Purkinje cell (primary cell): ENCODE measurements at places on chromosomes 2 and 18. TPM values are rescaled to one million over a fixed set of nuclear protein-coding genes. Genes with fewer than 3 reads are reported as not detected.

Gene DDX18
- polyA plus RNA-seq = 54.0 and 63.1 TPM in 2 replicates

Gene TIA1
- polyA plus RNA-seq = 22.5 and 25.0 TPM in 2 replicates

Gene PPP3R1
- polyA plus RNA-seq = 22.1 and 24.1 TPM in 2 replicates

Gene LDLRAD4
- 8.9 and 9.1 TPM in 2 replicates for polyA plus RNA-seq

Gene PAPOLG
- 10.0 and 13.0 TPM in 2 replicates for polyA plus RNA-seq
